ENCODE measurements at places on chromosomes 5 and 9.

GRCh38 chr9:112333639-112334431 is 416 bp upstream of the PTBP3 start:
- DNase-seq: peak; percentile 96

DNA sequence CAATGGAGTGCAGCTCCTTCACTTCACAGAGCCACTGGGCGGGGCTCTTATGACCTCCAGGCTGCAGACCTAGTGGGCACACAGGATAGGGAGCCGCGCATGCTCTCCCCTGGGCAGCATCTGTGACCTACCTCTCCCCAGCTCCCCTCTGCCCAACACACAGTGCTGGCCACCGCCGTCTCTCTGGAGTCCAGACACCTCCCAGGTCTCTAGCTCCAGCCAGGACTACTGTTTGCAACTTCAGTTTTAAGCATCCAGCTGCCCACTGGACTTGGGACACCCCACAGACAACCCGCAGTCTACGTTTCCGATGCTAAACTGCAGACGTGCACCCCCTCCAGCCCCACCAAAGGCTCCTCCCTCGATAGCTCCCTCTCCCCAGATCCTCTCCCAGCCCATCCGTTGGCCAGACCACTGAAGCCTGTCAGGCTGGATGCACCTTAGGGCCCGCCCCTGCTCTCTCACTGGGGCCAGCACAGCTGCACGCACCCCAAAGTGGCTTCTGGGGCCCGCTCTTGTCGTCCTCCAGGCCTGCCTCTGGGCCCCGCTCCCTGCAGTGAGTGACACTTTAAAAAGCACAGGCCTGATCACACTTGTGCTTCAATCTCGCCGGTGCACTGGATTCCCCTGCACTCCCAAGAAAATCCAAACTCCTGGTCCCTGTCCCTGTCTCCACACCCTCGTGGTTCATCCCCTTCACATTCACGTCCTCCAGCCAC is 11.3 kb downstream of the FLT4 start:
- no peak for DNase-seq

DNA sequence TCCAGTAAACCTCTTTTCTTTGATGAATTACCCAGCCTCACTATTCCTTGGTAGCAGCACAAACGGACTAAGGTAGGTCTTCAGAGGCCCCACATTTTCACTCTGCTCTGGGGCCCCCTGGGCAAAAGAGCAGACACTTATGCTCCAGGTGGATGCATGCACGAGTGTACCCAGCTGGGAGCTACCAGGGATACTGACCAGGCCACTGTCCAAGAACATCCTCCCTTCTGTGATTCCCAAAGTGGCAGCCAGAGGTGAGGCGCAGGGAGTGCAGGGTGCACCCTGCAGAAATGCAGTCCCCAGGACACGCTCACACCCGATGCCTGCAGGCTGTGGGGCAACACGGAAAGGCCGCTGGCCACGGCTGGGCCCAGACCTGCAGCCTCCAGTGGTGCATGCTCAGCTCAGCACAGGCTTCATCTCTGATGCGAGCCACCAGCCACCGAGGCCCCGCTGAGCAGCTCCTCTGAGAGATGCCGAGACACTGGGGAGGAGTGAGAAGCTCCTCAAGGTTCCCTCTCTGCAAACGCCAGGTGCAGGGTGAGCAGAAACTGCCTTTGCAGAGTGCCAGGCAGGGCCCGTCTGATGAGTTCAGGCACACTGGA is 48.1 kb upstream of the OLFM1 start:
- no peak for DNase-seq

DNA sequence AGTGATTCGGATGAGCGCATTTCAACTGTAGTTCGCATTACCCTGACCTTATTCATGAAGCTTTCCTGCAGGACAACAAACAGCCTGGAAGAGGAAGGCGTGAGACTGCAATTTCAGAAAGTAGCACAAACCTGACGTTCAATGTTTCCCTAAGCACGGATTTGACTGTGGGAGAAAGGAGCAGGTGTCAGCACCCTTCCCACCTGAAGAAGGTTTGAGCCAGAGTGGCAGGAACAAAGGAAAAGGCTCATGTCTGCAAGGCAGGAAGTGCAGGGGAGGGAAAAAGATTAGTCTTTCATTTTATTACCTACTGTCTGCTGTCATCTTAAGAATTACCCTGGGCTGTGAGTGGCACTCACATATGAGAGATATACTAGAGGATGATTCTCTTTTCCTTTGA is 114.0 kb downstream of the MED10 start:
- DNase-seq: no peak

GRCh38 chr5:66717455-66718373 is 121.5 kb downstream of the MAST4 start:
- DNase-seq: no peak

DNA sequence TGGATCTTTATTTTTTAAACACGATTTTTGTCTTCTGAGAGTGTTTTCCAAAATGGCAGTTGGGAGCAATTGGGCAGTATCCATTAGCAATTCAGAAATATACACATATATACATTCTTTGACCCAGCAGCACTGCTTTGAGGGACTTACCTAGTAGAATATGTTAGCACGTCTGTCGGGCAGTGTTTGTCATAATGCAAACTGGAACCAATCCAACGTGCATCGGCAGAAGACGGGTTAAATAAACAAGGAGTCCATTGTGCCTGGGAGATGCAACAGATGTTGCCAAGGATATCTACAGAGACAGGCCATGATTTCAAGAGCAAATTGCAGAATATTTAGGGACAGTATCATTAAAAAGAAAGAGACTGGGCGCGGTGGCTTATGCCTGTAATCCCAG is 107.0 kb downstream of the COL5A1 start:
- no peak for DNase-seq

DNA sequence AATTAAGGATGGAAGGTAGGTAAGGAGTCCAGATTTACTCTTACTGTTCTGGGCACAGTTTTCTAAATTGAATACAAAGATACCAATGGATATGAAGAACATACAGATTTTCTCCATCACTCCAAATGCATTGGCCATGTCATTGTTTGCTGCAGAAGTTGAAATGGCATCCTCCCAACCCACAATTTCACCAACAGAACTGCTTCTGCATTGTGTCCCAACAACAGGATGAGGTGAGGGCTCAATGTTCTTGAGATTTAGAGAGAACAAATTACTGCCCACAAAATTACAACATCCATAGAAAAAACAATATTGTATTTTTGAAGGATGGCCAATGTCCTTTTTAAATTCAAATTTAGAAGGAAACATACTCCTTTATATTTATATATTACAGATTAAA is 88.9 kb downstream of the NUDT12 start:
- DNase-seq: no peak

GRCh38 chr5:167332309-167332708 is 959.1 kb upstream of the WWC1 start:
- no peak for DNase-seq

DNA sequence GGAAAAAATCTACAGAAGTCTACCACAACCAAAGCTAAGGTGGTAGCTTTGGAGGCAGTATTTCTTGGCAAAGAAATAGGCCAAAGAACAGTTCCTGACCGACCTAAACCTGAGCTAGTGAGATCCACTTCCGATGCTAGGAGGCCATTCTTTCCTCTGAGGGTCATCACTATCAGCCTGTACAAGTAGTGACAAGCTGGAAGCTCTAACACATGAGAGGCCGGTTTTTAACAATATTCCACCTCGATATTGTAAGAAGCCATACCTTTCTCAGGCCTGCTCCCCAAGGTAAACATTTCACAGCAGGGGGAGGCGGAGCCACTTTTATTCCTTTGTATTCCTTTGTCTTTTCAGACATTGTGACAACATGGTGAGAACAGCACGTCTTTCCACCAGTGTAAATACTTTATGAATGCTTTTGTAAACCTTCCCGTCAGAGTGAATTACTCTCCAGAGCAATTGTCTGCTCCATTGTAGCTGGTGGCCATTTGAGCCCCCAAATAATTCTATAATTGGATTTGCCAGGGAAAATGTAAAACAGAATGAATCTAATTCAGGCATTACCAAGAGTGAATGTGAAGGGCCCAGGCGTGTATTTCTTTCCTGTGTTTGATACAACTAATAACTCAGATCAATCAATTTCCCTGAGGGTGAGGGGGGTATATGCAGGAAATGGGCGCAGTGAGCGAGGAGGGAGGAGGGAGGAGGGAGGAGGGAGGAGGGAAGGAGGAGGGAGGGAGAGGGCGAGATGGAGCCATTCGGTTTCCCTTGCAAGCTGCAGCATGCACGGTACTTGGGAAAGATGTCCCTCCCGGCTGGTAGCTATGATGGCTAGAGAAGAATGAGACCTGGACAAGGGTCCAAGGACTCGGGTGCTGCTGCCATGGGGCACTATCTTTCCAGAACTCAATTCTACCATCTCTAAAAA is 166.6 kb downstream of the CDK5RAP2 start:
- no peak for DNase-seq

- no peak for DNase-seq
These were observed 76.2 kb upstream of the CHD1 start for GRCh38 chr5:99004960-99005359.

- no peak for DNase-seq
These were observed 29.4 kb downstream of the SYK start for GRCh38 chr9:90830977-90831376.

- no peak for DNase-seq
These were observed 27.0 kb upstream of the COL15A1 start for GRCh38 chr9:98916660-98917059.
